GM04503 (cell line): ENCODE measurements at places on chromosomes 7 and 10.

DNA sequence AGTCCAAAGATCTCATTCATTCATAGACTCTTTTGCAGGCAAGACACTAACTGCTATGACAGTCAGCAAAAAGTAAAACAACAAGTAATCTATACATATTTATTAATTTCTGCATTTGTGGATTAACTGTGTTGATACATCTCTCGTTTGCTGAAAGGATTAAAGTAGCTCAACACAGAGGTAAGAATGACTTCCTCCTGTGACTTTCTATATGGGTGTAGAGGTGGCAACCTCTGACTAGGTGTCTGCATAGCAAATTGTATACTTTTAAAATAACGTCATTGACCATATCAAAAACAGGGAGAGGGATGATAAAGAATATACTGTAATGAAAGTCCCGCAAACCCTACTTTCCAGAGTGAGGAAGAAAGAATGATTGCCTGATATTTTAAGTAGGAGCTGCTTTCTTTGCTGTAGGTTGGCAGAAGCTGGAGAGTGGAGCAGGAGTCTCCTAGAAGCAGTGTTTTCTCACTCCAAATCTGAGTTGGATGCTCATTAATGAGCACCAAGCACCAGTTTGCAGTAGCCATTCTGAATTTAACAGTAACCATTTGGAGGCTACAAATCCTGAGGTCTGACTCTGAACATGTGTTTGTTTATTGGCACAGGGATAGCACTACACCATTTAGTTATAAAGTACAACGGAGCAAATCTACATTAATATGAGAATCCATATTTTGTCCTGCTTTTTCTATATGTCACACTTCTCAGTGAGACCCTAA, 9.2 kb upstream of the LRRN3 start:
- no peak for DNase-seq

DNA sequence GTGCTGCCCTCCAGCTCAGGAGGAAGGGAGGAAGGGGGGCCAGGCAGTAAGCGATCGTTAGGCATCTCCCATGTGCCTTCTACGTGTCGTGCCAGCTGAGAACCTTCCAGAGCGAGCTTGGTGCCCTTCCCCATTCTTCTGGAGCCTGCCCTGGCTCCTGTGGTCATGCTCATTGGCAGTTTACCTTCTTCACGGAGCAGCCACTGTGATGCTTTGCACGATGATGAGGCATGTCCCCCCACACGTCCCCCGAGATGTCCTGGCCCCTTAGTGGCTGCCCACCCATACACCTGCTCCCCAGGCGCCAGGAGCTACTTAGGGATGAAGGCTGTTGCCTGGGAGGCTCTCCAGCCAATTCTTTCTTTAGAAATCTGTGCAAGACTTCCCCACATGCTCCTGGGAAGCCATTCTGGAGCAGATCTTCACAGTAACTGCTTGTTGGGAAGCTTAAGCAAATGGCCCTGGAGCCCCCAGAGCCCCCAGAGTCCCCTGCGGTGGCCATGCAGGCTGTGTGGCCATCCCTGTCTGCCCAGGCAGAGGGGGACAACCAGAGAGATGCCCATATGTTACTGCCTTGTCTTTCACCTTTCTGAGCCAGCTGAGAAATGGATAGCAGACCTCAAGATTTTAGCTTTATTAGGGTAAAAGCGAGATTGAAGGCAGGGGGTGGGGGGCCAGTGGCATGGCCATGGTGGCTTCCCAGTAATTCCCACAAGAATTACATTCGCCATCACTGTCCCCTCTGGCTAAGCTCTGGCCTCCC, 199.0 kb downstream of the EBF3 start:
- DNase-seq: no peak

GRCh38 chr10:93707623-93708022, 5.2 kb upstream of the FRA10AC1 start:
- no peak for DNase-seq

GRCh38 chr10:14669576-14669975, 105.1 kb downstream of the FAM107B start:
- DNase-seq: no peak

GRCh38 chr7:139109983-139110411, 477 bp upstream of the ZC3HAV1 start:
- DNase-seq: no peak

GRCh38 chr10:130404476-130405055, 268.4 kb downstream of the GLRX3 start:
- no peak for DNase-seq

DNA sequence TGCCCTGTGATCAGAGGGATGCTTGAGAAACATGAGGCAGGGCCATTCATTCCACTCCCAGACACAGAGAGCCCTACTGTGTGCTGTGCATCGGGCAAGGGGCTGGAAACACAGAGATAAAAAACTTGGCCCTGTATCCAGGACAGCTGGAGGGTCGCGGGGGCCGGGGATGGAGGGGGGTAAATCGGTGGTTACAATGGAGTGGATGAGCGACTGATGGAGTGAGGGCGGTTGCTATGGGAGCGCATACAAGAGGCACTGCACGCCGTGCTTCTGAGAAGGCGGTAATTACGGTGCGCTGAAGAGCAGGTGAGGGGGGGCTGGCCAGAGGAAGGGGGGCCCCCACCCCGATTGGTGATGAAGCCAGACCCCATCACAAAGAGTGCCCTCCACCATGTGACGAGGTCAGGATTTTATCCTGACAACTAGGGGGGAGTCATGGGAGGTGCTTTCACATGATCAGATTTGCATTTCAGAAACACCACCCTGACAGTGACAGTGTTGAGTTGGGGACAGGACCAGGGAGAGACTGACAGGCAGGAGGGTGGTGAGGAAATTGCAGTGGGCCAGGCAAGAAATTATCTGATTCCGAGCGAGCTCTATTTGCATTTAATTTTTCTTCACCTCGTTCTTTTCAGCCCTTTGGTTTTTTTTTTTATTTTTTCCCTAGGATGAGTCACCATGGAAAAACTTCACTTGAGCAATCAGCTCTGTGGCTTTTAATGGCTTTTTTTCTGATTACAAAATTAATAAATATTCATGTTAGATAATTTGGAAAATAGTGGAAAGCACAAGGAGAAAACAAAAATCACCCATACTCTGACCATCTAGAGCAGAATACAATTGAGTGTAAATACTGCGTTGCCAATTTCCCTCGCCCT, 7.8 kb downstream of the CPA5 start:
- DNase-seq: peak; percentile 42

DNA sequence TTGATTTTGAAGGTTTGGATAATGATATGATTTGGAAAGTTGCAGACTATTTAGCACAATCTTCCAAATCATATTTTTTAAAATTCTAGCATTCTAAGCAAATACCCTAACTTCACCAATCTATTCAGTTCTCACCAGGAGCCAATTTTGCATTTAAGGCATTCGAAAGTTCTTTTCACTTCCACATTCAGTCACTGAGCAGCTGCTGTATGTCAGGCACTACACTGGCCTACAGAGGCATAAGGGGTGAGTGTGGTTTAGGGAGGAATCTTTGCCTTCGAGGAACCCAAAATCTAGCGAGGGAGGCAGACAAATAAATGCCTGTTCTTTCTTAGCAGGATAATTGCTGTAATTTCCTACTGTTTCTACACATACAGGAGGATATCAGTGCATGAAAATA, 10.7 kb upstream of the UCN3 start:
- no peak for DNase-seq

GRCh38 chr7:85412912-85413311, 226.1 kb upstream of the SEMA3D start:
- DNase-seq: no peak

DNA sequence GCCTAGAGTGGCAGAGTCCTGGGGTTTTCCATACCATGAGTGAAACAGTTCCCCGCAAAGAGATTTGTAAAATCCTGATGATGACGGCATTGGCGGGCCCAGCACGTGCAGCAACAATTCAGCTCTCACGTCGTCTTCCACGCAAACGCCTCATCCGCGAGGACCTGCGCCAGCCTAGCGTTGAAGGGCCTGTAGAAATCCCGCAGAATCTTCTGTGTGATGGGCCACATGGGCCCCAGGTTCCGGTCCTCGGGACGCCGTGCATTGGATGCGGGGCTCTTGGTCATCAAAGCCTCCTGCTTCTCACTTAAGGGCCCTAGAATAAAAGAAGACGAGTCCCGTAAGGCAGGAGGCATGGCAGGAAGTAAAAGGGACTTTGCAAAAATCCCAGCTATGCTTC, 83.4 kb downstream of the CHST15 start:
- no peak for DNase-seq

GRCh38 chr10:31604646-31605170, 285.7 kb downstream of the ZEB1 start:
- DNase-seq: no peak

- no peak for DNase-seq
These were observed 7.2 kb upstream of the RALA start for GRCh38 chr7:39616138-39616537.

- DNase-seq: no peak
These were observed 64.0 kb upstream of the PLA2G12B start for GRCh38 chr10:73018632-73019031.

DNA sequence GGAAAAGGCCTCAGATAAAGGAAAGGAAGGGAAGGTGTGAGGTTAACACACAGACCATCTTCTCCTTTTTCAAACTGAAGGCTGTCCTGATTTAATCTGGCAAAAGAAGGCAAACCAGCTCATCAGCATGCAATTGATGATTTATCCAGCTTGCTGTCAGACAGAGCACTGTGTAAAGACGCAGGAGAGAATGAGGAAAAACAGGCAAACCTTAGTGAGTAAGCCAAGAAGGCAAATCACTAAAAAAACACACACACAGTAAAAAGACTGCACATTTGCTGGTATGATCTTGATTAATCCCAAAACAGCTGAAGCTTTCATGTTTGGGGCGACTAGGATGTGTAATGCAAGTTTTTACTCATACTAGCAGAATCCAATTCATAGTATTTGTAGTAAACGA, 65.8 kb upstream of the SKAP2 start:
- no peak for DNase-seq

- DNase-seq: no peak
These were observed 7.8 kb downstream of the NPTX2 start for GRCh38 chr7:98624846-98625420.

- DNase-seq: no peak
These were observed 6.1 kb downstream of the GIMAP1 start for GRCh38 chr7:150722431-150722931.

DNA sequence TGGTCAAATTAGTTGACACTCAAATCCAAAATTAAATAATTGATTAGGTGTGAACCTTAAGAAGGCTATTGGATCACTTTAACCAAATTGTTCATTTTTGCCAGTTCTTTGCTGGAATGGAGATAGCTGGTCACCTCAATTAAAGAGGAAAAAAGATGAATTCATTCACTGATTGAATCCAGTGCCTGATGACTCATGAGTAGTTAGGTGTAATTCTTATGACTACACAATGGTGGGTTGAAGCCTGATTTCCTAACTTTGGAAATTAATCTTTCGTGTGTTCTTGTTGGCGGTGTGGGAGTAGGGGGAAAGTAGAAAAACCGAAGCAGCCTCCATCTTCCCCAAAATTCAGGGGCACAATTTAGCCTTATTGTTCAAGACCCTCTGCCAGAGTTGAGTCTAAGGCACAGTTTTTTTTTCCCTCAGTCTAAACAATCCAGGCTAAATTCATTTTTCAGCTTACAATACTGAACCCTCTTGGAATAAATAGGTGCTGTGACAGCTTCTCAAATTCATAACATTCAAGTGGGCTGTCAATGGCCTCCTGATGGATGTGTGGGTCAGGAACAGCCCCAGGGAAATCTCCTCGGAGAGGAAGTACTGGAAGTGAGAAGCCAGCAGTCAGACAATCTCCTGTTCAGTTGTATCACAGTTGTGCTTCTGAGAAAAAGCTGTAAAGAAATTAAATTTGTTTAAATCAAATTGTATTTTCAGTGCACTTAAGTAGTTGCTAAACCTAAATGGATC, 356.6 kb downstream of the BBS9 start:
- DNase-seq: no peak

DNA sequence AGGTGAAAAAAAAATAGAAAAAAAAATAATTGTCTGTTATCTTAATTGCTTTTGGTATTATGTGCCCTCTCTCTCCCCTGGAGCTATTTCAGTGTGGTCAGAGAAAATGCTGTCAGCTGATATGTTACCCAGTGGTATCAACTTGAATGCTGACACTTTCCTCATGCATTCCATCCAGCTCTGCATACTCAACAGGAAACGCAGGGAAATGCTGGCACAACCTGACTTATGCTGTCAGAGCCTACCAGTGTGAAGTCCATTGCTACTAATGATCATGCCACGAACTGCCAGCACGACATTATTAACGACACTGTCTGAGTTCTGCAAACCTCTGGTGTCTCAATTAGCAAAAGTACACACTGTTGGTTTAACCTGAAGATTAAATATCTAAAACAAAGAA, 182.8 kb downstream of the ZWINT start:
- no peak for DNase-seq

- no peak for DNase-seq
These were observed 195.5 kb upstream of the ZNF32 start for GRCh38 chr10:43844221-43844620.

DNA sequence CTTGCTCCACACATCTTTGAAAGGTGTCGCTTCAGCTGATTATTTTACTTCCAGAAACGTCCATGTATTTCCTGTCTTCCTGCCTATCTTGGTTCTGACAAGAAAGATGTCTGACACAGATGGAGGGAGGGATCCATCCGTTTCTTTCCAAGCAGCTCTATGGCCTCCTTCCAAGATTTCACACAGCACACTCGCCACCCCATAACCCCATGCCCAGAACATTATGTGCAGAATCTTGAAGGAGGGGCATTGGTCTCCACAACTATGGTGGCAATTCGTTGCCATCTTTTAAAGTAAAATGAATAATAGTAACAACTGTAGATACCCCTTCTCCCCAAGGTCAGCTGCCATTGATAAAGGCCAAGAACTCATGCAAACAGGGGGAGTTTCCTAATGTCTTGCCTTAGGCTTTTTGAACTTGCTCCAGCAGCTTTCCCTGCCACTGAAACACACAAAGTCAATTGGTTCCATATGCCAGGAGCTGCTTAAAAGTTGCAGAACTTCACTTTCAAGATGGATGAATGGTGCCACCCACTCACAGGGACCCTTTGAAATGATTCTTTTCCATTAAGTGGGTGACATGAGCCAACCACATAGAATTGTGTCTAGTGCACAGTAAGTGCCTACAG, 60.0 kb downstream of the VSTM4 start:
- no peak for DNase-seq

- no peak for DNase-seq
These were observed 566.0 kb downstream of the SUGCT start for GRCh38 chr7:40700653-40701421.
